ENCODE measurements at places on chromosomes 12 and 14.

GRCh38 chr14:24775950-24776349, 142.0 kb upstream of the GZMB start:
- no peak for DNase-seq

DNA sequence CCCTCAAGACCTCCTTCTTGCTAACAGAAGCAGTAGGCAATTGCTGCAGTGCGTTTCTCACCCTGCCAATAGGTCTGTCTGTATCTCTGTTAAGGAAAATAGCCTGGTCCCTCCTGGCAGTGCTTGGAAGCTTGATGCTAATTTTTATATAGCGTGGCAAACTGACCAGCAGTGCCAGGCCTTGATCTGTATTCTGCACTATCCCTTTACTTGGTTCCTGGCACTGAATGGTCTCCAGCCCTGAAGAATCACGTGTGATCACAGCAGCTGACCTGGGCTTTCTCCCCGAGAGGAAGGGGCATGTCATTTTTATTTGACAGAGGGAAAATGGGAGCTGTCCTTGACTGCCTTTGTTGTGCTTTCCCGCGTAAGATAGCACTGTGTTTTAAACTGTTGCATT, 48.7 kb upstream of the TRAF3 start:
- DNase-seq, result no peak

DNA sequence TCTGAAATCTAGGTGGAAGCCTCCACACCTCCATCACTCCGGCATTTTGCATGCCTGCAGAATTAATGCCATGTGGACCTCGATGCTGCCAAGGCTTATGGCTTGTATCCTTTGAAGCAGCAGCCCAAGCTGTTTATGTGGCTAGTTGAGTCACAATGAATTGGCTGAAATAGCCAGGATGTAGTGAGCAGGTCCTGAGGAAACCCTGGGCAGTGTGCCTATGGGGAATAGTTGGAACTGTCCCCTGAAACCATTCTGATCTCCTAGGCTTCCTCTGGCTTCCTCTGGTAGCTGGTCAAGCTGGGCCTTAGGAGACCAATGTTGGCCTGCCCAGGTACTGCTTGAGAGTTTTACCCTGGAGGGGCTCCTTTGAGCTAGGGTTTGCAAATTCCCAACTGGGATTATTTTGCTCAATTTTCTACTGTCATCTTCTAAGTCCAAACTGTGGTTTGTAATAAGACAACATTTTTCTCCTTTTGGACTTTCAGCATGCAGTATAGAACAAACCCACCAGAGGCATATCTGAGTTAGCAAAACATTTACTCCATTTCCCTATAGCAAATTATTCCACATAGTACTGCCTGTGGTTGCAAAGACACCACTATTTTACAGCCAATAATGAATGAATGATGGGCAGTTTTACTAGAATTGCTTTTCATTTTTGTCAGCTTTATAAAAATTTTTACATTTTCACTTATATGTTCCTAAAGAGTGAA, 85.1 kb upstream of the AMIGO2 start:
- DNase-seq, result no peak

- DNase-seq, result no peak
These were observed at the start of gene SERPINA4 for GRCh38 chr14:94560751-94561655. Gene SERPINA4 (plus strand): TSS chr14:94561442. CDS start chr14:94563483, 2,041 bp downstream.

- DNase-seq, result no peak
These were observed 616.3 kb upstream of the TMEM132C start for GRCh38 chr12:127650626-127651025.

- DNase-seq, result no peak
These were observed 139.0 kb downstream of the SMOC1 start for GRCh38 chr14:70018230-70018629.

Measured in NCI-H187 treated with DMSO at 0.1 percent for 48 hours (cell line).